ENCODE measurements at places on chromosomes 12 and 14. TPM values are rescaled to one million over a fixed set of nuclear protein-coding genes. Genes with fewer than 3 reads are reported as not detected.

GRCh38 chr12:48765753-48766162 is 23.1 kb downstream of the ADCY6 start:
- DNase-seq: no peak

DNA sequence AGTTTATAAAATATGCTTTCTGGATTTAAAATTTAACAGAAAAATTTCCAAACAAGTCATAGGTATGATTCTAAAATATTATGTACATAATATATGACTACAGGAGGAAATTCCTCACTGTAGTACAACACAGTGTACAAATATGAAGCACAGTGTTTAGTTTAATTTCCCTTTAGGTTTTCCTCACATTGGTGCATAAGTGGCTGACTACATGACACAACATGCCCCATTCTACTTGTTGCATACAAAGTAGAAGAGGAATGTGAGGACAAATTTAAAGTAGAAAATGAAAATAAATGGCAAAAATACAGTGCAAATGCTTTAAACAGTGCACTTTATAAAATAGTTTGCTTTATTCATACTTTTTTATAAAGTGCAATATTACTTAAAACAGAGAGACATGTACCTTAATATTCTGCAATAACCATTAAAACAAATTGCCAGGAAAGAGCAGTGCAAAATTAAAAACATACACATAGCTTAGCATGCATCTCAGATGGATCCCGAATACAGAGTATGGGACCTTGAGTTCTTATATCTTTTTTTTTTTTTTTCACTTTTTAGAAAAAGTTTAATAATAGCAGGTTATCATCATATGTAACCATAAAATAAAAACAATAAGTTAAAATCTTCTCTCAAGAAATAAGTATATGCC is 54.8 kb upstream of the TTC7B start:
- DNase-seq: no peak

Gene PLD4
- 473 TPM for total RNA-seq

DNA sequence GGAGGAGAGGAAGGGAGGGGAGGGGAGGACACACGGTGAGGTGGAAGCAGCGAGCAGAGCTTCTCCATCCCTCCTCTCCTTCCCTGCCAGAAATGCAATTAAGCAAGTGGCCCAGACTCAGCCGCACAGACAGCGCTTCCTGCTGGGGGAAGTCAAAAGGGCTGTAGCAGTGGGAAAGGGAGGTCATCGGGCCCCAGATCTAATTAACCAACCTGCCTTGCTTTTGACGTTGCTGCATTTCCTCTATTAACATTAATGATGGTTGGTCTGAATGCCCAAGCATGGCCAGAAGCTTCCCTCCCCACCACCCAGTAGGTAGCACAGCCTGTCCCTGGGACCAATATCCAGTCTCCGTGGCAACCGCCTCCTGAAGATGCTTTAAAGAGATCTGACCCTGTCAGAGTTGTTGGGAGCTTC is 4.6 kb upstream of the NGB start:
- no peak for DNase-seq

- no peak for DNase-seq
These were observed at the start of gene RPL10L for GRCh38 chr14:46651526-46652144. TSS of gene RPL10L (minus strand) at chr14:46651781. CDS start at chr14:46651736, 45 bp downstream.

DNA sequence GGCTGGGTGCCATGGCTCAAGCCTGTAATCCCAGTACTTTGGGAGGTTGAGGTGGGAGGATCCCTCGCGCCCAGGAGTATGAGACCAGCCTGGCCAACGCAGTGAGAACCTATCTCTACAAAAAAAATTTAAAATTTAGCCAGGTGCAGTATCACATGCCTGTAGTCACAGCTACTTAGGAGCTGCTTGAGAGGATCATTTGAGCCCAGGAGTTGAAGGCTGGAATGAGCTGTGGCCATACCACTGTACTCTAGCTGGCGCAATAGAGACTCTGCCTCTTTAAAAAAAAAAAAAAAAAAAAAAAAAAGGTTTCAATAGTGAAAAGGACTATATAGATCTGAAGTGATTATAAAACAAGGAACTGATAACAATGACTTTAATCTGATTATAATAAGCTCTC is 13.5 kb downstream of the PSMA3 start:
- no peak for DNase-seq

Gene GLS2
- total RNA-seq: 2.6 TPM

Gene RAB15
- 0.34 TPM for total RNA-seq

GRCh38 chr14:81120501-81120900 is 100.3 kb downstream of the GTF2A1 start:
- no peak for DNase-seq

Gene GLIPR1L2
- not detected for total RNA-seq

GRCh38 chr12:3123729-3124128 is 46.5 kb downstream of the TSPAN9 start:
- DNase-seq: no peak

DNA sequence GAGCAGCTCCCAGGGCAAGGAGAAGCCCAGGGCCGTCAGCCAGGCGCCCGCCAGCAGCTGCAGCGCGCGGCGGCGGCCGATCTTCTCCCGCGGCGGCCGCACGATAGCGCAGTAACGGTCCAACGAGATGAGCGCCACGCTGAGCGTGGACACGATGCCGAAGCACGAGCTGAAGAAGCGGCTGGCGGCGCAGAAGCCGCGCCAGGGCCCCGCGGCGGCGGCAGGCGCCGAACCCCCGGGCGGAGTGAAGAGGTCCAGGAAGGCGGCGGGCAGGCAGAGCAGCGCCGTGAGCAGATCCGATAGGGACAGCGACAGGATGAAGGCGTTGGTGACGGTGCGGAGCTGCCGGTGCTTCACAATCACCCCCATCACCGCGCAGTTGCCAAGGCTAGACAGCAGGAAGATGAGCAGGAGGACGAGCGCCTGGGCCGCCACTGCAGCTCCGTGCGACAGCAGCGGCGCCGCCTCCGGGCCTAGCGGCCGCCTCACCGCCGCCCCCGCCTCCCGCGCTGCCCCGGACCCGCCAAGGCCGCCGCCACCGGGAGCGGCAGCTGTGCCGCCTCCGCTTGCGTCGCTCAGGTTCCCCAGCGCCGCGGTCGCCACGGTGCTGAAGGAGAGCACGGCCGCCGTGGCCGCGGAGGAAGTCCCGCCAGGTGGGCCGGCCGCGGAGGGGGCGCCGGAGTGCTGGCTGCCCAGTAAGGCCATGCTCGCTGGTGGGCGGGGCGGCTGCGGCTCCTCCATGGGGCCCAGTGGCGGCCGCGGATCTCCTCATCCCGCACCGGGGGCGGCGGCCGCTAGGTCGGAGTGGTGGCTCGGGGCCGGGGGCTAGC is 479 bp downstream of the GPR135 start:
- peak; percentile 64 for DNase-seq

GRCh38 chr12:122161682-122162081 is 12.3 kb downstream of the IL31 start:
- DNase-seq: no peak

DNA sequence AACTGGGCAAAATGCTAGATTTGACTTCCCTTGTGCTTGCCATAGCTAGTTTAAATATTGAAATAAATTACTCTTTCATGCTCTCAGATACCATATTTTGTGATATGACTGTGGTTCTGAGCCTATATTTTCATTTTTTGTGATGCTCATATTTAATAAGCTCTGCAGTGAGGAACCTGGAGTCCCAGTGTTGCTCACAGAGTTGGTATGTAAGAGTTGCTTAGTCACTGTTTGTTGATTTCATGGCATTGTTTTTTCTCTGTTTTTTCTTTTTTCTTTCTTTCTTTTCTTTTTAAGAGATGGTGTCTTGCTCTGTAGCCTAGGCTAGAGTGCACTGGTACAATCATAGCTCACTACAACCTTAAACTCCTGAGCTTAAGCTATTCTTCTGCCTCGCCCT is 750.5 kb upstream of the TMEM132C start:
- no peak for DNase-seq

Gene OVCH1
- not detected for total RNA-seq

Gene ASCL1
- not detected for total RNA-seq

DNA sequence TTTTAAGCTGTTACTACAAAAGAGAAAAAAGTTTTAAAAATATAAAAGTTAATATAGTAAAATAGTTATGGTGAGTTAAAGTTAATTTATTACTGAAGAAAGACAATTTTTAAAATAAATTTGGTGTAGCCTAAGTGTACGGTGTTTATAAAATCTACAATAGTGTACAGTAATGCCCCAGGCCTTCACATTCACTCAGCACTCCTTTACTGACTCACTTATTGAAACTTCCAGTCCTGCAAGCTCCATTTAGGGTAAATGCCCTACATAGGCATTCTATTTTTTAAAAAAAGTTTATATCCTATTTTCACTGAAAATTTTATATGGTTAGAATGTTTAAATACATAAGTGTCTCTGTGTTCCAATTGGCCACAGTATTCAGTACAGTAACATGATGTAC is 769.5 kb upstream of the NOVA1 start:
- DNase-seq: no peak

Gene MYF6
- not detected for total RNA-seq

- DNase-seq: no peak
These were observed 218.3 kb upstream of the DAAM1 start for GRCh38 chr14:58969951-58970751.

GRCh38 chr12:103665971-103666370 is 78.9 kb downstream of the STAB2 start:
- DNase-seq: no peak

GRCh38 chr12:68580911-68581310 is 29.8 kb upstream of the RAP1B start:
- no peak for DNase-seq

GRCh38 chr12:46577063-46577776 is 204.6 kb upstream of the SLC38A2 start:
- no peak for DNase-seq

GRCh38 chr14:74618078-74618952 is 6.3 kb upstream of the LTBP2 start:
- DNase-seq: peak; percentile 32

DNA sequence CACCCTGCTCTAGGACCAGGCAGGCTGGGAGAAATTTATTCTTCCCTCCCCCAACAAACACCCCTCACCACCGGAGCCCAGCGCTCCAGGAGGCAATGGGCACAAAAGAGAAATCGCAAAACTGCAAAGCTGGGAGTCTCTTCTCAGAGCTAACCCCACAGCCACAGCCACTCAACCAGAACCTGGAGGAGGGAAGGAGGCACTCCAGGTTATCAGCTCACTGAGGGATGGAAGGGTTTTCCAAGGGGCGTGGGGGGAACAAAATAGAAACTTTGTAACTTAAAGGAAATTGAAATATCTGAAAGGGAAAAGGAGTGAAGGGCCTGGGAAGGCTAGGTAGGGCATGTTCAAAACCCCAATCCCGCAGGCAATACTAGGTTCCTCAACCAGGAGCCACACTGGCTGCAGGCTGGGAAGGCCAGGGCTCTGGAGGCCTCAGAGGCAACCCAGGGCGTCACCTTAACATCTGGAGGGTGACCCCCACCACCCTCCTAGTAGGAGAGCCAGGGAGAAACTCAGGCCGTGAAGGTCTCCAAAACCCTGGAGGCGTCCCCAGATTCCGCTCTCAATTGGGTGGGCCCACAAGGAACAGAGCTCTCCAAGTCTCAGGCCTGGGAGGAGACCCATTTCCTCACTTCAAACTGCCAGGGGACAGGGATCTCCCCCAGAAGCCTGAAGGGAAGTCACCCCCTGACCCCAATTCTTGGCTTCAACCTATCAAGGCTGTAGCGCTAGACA is 3.2 kb downstream of the KDM2B start:
- DNase-seq: no peak

- no peak for DNase-seq
These were observed 124.0 kb downstream of the NDUFA12 start for GRCh38 chr12:94879542-94879941.

Gene SLC25A3
- 508 TPM for total RNA-seq

DNA sequence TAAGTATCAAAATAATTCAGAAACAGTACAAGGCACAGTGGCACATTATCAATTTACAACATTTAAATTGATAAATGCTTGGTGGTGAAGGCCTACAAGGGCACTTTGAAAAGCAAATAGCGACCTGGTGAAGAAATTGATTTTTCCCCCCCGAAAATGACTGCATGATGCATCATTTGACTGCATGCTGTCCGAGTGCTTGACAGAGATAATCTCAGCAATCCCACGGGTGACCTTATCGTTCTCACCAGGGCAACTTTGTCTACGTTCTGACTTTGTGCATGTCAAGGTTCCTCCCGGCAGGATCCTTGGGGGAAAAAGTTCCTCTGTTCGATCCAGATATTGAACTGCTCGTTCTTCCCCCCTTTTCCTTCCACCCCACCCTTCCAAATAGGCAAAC is 384.8 kb downstream of the EGLN3 start:
- DNase-seq: no peak

Gene CLEC4A
- total RNA-seq: 1.3 TPM

- no peak for DNase-seq
These were observed 11.4 kb upstream of the SLC25A3 start for GRCh38 chr12:98582093-98582492.

Gene ANKRD33
- not detected for total RNA-seq

DNA sequence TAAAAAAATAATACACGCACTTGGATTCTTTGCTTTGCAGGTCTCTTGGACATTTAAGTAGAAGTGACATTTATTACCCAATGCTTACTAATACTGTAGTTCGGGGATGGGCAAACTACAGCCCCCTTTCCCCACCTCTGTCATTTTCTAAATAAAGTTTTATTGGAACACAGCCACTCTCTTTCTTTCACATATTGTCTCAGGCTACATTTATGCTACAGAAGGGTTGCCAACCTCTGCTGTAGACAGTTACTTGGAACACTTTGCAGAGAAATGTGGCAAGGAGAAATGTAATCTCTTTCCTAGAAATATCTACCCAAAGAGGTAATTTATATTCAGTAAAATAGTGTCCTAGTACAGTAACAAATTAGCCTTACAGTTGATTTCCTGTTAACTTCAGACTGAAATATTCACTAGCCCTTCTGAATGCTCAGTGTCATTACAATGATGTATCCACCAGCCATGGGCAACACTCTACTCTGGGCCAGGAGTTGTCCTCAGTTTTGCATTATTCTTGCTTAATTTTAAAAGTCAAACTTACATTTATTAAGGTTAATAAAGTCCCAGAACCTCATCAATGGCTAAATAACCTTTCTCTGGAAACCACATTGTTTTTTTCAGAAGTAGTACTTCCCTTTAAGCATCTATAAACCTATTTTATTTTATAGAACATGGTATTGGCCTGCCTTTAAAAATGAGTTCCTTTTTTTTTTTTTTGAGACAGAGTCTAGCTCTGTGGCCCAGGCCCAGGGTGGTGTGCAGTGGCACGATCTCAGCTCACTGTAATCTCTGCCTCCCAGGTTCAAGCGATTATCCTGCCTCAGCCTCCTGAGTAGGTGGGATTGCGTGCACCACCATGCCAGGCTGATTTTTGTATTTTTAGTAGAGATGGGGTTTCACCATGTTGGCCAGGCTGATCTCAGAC is 269.6 kb upstream of the AMIGO2 start:
- DNase-seq: no peak

Gene GLI1
- 1.3 TPM for total RNA-seq

Gene DEGS2
- 1.3 TPM for total RNA-seq
